Activated CD4-positive, CD25-positive, alpha-beta regulatory T cell treated with anti-CD3 and anti-CD28 coated beads, Interleukin-2, amount 50 U/mL, for 72 hours (primary cell): ENCODE measurements at places on chromosomes 12 and 14.

- no peak for DNase-seq
Observed at GRCh38 chr14:50736932-50737419, 68.9 kb upstream of the SAV1 start.

- DNase-seq: no peak
Observed at GRCh38 chr14:93084866-93085857, 30.6 kb downstream of the ITPK1 start.

DNA sequence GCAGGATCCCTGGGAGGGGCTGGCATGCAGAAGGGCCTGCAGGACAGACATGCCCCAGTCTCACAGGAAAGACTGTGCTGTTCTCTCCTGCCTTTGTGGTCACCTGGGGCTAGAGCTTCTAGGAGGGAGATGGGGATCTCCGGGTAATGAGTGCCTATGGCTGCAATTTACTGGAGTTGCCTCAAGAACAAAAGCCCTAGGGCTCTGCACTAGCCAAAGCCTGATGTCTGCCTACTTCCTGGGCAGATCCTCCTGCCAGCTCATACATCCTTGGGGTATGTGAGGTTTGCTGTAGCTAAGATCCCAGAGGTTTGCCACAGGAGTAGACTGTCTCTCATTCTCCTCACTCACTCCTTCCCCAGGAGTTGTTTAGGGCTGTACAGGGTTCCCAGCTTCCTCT is 106.9 kb upstream of the PPFIA2 start:
- no peak for DNase-seq

DNA sequence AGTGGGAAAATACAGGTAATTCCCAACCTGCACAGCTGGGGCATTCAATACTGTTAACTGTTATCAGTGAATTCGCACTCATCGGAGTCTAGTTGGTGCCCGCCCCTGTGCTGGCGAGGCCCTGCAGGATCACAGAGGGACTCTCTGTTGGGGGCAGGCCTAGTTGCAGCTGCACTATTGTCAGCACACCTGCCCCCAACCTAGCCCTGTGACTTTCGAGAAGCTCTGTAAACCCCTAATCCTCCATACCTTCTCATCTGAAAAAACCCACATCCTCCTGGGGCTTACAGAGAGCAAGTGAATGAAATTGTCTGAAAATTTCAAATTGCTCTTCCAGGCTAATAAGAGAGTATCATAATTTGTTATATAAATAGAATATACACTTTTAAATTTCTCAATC is 132.2 kb upstream of the NUDT4 start:
- peak; percentile 34 for DNase-seq

- DNase-seq: no peak
Observed at GRCh38 chr14:75426332-75427125, 1.3 kb upstream of the JDP2 start.

GRCh38 chr14:34453226-34453625 is 8.8 kb downstream of the SPTSSA start:
- no peak for DNase-seq

DNA sequence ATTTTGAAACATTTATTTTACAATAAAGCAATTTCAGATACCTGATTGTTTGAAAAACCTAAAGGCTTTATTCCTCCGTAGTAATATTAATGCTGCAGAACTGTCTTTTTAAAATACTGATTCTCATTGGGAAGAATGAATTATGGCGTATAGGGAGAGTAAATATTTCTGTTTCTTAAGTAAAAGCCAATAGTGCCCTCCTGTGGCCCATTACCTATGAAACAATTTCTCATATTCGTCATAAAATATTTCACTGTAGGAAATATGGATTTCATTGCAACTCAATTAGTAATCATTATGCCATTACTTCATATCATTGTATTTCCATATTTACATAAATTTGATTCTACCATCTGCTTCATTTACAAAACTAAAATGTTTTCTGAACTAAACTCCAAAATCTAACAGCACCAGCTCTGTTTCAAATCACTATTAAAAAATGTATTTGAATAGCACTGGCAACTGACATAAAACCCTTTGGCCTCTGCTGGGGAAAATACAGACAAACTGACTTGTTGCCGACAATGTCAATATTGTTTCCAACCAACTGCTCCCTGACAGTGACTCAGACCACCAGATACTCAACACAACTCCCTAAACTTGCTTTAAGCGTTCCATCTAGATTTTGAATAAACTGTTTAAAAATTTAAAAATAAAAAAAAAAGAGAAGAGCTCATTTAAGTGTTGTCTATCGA is 290.3 kb downstream of the NAV3 start:
- no peak for DNase-seq

- no peak for DNase-seq
Observed at GRCh38 chr14:104550340-104550860, 29.2 kb upstream of the C14orf180 start.

DNA sequence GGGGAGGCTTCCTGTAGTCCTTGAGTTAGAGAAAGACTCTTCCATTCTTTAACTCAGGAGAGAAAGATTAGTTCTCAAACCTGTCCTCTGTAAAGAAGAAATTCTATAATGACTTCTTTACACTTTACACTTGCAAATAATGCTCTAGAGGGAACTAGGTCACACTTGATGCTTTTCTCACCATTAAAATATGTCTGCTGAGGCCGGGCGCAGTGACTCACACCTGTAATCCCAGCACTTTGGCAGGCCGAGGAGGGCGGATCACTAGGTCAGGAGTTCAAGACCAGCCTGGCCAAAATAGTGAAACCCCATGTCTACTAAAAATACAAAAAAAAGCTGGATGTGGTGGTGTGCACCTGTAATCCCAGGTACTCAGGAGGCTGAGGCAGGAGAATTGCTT is 6.3 kb downstream of the NTN4 start:
- no peak for DNase-seq

DNA sequence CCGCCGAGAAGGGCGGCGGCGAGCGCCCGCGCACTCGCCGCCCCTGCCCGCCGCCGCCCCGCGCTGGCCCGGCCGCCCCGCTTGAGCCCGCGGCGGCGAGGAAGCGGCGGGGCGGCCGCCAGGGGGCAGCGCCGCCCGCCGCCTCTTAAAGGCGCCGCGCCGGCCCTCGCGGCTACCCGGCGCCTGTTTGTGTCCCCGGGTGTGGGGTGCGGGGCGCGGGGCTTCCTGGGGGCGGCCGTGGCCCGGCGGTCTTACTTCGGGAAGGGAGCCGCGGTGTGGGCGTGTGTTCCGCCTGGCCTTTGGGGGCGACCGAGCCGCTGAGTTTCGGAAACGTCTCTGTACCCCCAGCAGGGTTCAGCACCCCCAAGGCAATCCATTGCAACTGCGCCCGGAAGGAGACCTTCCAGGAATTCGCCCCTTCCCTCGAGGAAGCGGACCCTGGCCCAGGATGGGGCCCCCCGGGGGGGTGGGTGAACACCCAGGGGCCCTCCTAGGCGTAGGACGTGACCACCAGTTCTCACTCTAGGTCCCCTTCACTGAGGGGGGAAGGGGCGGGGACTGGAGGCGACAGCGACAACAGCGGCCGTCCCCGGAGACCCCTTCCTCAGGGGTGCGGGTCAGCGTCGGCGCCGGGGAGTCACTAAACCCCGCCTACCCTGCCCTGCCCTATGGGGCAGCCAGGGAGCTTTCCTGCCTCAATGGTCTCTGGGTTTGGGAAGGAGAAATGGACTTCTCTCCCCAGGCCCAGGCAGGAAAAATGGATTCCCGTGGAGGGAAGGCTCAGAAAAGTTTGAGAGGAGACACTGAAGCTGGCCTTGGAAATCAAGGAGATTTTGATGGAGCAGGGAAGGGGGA is at the start of gene ITPK1:
ITPK1 (minus strand) TSS at position 105 of the 855 bp plus-strand sequence. CDS start 762 bp downstream, outside the sequence.
- DNase-seq: peak; percentile 70

GRCh38 chr14:75518625-75519024 is 3.6 kb upstream of the BATF start:
- DNase-seq: no peak

- no peak for DNase-seq
Observed at GRCh38 chr14:24130380-24130716, at the start of gene FITM1. FITM1 (plus strand) TSS chr14:24130659; CDS start chr14:24131564, 905 bp downstream.

DNA sequence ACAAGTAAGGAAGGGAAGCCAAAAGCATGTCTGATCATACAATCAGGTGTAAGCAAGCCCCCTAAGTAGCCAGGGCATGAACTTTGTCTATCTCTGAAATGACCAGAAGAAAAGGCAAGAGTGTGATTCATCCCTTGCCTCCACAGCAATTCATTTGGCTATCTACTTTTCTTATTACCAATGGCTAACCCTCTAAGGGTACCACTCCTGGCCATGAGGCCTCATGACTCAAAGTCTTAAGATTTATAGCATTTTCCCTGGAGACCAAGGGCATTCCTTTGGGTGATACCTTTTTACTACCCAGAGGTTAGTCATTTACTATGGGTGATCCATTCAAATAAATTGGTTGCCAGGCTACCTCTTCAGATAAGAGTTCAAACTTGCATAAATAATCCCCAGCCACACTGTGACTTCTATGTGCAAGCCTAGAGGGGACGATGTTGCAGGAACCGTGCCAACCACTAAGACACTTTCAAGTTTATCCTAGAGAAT is 1.5 kb upstream of the LGALS3 start:
- DNase-seq: no peak

- no peak for DNase-seq
Observed at GRCh38 chr12:24596768-24597388, 352.0 kb downstream of the BCAT1 start.

DNA sequence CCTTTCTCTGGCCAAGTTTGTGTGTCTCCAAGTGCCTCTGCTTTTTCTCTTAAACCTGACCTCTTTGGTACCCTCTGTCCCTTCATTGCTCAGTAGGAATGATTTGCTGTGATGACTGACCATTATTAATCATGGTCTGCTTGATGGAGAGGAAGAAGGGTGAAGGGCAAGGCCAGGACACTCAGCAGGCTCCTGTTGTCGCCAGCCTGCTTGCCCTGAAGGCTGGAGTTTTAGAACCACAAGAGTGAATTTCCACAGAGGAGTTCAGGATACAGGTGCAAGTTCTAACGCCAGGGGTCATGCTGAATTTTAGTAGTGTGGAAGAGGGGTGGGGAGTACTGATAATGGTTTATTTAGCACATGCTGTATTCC is 2.8 kb upstream of the ITGA5 start:
- DNase-seq: no peak

DNA sequence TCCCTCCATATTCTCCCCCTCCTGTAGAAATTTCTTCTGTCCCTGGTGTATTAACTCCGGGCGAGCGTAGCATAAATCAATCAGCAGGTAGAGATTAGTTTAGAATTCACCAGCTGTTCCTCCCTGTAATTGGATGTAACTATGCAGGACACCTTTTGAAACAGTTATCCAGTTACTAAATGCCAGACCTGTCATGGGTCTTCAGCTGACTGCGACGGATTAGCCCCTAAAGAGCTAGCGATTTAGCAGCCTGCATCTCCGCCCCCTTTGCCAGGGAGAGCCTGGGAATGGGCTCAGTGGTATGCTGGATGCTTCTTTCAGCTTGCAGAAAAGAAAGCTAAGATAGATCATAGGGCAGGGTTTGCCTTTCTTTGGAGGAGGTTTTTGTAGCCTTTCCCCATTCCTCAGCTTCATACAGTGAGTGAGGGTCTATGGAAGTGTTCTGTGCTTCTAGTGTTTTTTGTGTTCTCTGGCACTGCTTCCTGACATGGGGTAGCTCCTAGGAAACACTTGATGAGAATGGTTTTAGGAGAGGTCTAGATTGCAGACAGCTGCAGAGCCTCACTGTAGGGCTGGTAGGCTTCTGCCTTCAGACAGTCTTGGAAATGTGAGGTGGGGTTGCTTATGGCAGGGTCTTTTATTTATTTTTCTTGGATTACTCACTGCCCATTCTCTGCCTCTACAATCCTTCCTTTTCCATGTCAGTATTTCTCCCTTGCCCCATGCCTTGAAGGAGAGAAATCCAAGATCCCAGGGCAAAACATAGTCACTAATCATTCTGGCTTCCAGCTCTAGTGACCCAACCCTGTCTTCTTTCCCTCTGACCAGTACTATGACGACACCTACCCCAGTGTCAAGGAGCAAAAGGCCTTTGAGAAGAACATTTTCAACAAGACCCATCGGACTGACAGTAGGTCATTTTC is 16.7 kb downstream of the COPZ1 start:
- DNase-seq: no peak

GRCh38 chr14:53547593-53547992 is 394.5 kb upstream of the DDHD1 start:
- DNase-seq: no peak

- DNase-seq: no peak
Observed at GRCh38 chr14:86626530-86626929, 1096.6 kb downstream of the FLRT2 start.

DNA sequence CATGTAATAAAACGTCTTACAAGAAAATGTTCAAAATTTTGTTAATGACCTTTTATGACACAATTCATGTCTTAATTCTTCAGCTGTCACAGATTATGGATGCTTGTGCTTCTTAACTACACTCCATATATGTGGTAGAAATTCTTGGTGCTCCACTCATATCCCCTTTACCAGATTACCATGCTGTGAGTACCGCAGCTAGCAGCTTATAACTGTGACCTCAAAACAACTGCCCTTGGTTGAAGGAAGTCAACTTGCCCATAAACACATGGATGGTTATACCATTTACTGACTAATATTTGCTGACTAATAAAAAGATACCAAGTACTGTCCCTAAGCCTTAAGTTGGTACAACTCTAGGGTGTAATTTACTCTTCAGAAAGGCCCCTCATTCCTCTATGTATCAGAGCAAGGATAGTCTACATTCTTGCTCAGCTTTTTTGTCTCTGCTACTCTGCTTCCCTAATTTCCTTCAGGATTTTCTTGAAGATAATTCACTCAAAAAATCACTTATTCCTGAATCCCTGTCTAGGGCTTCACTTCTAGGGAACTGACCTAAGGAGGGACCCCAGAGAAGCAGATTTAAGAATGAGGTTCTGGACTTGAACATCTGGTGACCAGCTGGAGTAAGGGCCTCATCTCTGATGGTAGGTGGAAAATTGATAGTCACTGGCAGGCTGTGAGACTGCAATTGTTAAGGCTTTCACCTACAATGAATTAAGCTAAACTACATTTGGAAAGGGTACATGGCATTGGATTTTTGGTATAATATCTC is 152.3 kb downstream of the SLC6A15 start:
- DNase-seq: no peak

DNA sequence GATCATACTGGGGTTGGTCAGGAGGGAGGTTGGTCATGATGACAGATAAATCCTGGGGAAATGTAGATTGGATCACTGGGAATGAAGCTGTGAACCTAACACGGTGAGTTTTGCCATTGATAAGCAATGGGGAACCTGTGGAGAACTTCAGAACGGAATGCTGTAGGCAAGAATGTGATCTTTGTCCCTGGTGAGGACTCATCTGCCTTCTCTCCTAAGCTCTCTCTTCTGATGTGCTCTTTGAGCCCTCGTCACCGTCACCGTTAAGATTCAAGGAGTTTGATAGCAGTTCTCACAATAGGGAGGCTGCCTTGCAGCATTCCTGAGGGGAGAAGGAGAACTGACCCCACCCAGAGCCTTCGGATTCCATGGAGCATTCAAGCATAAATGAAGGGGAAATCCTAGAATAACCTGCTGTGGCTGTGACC is 217.6 kb downstream of the ANO6 start:
- DNase-seq: no peak

GRCh38 chr14:93688239-93688666 is 100.0 kb downstream of the PRIMA1 start:
- DNase-seq: no peak

GRCh38 chr12:54926246-54926645 is 58.3 kb downstream of the TESPA1 start:
- no peak for DNase-seq
